ENCODE measurements at places on chromosomes 3 and 15.

DNA sequence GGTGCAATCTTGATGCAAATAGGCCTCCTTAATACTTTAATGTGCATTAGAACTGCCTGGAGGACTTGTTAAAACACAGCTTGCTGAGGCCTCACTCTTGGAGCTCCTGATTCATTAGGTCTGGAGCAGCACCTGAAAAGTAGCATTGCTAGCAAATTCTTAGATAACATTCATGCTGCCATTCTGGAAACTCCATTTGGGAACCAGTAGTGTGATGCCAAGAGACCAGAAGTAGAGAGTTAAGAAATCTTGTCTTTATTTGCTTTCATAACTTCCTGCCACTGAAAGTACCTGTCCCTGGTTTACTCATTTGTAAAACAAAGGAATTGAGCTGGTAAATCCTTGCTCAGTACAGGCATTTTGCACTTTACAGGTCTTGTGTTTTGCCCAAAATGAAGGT lies 72.0 kb downstream of the RAP2B start:
- no peak for DNase-seq

DNA sequence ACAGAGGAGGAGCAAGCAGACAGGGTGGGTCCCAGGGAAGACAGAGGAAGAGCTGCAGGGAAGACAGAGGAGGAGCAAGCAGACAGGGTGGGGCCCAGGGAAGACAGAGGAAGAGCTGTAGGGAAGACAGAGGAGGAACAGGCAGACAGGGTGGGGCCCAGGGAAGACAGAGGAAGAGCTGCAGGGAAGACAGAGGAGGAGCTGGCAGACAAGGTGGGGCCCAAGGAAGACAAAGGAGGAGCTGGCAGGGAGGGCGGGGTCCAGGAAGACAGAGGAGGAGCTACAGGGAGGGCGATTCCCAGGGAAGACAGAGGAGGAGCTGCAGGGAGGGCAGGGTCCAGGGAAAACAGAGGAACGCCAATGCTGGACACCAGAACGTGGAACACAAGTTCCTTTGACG lies 66.5 kb downstream of the PLXNA1 start:
- DNase-seq = no peak

DNA sequence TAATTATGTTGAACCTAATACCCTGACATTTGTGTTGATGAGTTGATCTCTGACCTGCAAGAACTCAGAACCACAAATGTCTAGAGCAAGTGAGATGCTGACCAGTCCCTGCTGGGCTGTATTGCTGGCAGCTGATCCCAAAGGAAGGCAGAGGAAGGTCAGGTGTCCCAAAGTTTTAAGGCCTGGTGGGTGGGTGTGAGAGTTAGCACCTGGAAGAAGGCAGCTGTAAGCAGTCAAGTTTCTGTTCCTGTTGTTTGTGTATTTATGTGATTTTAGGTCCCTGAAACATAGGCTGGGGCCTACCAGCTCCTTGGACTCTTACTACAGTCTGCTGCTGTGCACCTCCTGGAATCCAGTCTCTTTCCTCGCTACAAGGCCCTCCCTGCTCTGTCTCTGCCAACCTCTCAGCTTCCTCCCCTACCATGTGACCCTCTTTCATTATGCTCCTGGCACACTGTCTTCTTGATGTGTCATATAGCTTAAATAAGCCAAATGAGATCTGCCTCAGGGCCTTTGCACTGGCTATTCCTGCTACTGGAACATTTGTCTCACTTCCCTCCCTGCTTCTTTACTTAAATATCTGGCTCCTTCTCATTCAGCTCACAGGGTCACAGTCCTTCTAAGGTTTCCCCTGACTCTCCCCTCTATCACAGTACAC lies 31.0 kb upstream of the ATOSA start:
- no peak for DNase-seq

DNA sequence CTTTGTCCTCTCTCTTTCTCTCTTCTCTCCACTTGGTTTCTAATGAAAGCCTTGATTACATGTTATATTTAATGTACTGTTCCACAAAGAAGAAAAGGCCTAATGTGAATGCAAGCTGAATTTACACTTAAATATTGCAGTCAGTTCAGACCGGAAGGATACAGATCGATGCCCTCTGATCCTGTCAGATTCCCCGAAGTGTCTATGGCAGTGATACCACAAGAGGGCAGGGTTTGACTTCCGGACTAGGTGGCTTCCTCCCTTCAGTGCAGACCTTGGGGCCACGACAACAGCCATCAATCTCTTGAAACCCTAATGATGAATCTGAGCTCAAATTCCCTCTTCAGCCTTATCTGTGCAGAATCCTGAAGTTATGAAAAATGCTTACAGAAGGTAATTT lies 29.5 kb downstream of the AGTR1 start:
- DNase-seq = no peak

DNA sequence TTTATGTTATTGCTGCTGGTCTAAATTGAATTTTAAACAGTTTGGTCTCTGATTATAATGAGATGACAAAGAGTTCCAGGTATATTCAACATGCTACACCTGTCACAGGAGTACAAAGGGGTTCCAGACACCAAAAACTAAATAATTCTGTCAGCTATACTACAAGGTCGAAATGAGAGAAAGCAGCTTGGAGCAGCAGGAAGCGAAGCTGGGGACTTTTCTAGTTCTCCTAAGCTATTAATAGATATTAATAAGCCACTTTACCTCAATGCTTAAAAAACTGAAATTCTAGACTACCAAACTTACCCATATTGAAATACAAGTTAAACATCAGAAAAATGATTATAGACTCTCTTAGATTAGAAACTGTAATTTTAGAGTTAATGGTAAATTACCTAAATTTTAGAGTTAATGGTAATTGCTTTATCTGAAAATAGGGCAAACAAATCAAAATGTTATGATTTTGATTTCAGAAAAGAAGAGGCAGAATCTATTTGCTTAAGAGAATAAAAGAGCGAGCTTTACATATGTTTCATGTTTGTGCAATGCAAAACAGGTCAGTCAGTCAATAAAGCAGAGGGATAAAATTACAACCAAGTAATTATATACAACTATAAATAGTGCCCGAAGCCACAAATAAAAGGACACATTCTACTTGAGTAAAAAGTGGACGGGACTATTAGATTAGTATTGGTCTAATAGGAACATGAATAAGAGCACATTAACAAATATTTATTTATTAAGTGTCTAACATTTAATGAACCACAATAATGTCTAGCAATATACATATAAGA lies 16.8 kb downstream of the HSPBAP1 start:
- no peak for DNase-seq

- no peak for DNase-seq
These were observed 150.7 kb upstream of the MB21D2 start for GRCh38 chr3:193068365-193068764.

GRCh38 chr3:87350367-87351199 lies 74.2 kb upstream of the POU1F1 start:
- no peak for DNase-seq

DNA sequence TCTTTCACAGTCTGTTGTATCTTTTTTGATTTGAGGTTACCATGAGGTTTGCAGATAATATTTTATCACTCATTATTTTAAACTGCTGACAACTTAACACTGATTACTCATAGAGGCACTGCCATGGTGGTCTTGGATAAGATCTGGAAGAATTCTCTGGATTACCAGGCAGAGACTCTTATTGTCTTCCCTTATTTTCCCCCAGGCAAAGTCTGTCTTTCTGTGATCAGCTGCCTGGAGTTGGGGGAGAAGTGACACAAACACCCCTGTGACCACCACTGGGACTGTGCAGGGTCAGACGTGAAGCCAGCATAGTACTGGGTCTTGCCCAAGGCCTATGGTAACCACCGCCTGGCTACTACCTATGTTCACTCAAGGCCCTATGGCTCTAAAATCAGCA lies 4.7 kb downstream of the PATL2 start:
- no peak for DNase-seq

DNA sequence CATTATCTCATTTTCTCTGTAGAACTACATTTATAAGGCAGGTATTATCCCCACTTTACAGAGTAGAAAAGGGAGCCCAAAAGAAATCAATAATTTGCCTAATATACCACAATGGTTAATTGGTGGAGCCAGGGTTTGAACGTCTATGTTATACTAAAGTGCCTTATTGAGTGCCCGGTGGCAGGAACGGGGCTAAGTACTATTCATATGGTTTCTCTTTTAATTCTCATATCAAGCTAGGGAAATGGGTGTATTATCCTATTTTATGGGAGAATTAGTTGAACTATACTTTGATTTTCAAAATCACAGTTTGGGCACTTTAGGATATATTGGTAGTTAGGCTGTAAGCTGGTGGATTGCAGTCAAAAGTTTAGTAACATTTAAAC lies 1.5 kb downstream of the CEP97 start:
- DNase-seq = no peak

GRCh38 chr3:4972652-4973643 lies 6.3 kb upstream of the BHLHE40 start:
- no peak for DNase-seq

GRCh38 chr3:67561667-67562394 lies 92.6 kb downstream of the SUCLG2 start:
- no peak for DNase-seq

GRCh38 chr3:142534543-142534942 lies 44.0 kb downstream of the ATR start:
- DNase-seq = no peak

DNA sequence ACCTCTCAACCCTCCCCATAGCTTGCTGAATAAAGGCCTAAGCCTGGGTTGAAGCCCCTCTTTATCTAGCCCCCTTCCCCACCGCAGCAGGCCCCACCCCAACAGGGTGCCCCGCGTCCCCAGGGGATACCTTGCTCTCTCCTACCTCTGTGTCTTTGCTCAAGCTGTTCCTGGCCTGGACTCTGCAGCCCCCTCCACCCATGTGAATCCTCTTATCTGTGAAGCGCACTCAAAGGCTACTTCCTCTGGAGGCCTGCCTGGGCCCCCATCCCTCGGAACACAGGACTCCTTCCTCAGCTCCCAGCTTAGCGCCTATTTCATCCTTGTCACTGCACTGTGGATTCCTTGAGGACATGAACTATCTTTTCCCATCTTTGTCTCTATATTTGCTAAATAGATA lies 61.4 kb upstream of the HERC1 start:
- no peak for DNase-seq

GRCh38 chr15:42483677-42484076 lies 7.3 kb downstream of the ZNF106 start:
- DNase-seq = no peak

DNA sequence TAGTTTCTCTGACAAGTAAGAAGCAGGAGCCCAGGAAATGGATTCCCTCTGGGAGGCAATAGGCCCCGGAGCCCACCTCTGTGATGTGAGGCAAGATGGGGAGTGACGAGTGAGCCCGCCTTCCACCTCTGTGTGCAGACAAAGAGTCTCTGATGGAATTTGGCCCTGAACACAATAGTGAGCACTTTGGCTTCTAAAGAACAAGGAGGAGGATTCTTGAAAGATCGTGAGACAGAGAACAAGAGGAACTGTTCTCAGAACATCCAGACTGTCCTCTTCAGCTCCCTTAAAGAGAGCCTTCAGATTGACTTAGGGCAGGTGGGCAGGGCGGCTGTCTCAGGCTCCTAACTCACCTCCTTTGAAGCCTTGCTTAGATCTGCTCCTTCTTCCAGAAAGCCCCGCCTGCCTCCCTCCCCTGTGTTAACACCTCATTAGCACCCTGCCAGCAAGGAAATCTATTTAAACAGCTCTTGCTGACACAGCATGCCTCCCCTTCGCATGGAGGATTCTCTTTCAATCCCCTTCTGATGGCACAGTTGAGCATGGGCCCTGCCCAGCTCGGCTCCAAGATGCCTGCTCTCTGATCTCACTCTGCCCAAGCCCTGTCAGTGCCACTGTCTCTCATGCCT lies 430.3 kb downstream of the NTRK3 start:
- DNase-seq = no peak

DNA sequence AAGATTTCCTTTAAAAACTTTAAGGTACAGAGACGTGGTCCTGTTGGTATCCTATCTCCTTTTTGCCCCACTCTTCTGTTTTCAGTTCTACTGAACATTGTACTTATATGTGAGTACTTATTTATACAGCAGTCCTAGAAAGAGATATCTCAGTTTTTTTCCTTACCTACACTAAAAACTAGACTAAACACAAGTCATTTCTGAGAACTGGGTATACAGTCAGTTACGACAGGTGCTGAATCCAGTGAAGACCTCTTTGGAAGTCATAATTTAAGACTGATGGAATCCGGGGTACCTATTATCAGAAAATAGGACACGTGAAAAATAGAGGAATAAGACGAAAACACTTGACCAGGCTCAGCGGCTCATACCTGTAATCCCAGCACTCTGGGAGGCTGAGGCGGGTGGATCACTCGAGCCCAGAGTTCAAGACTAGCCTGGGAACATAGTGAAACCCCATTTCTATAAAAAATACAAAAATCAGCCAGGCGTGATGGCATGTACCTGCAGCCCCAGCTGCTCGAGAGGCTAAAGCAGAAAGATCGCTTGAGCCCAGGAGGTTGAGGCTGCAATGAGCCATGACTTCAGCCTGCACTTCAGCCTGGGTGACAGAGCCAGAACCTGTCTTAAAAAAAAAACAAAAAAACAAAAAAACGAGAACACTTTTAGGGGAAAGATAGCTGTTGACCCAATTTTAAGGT lies 76.3 kb downstream of the KLHL25 start:
- DNase-seq = no peak

- DNase-seq = no peak
These were observed 45.9 kb downstream of the CHDH start for GRCh38 chr3:53800041-53800906.

- DNase-seq = no peak
These were observed 92.1 kb downstream of the MEIS2 start for GRCh38 chr15:37008205-37008604.

GRCh38 chr3:45992133-45992729 lies 3.4 kb downstream of the FYCO1 start:
- DNase-seq = no peak

- no peak for DNase-seq
These were observed 644.7 kb downstream of the OTOL1 start for GRCh38 chr3:162141272-162141791.

DNA sequence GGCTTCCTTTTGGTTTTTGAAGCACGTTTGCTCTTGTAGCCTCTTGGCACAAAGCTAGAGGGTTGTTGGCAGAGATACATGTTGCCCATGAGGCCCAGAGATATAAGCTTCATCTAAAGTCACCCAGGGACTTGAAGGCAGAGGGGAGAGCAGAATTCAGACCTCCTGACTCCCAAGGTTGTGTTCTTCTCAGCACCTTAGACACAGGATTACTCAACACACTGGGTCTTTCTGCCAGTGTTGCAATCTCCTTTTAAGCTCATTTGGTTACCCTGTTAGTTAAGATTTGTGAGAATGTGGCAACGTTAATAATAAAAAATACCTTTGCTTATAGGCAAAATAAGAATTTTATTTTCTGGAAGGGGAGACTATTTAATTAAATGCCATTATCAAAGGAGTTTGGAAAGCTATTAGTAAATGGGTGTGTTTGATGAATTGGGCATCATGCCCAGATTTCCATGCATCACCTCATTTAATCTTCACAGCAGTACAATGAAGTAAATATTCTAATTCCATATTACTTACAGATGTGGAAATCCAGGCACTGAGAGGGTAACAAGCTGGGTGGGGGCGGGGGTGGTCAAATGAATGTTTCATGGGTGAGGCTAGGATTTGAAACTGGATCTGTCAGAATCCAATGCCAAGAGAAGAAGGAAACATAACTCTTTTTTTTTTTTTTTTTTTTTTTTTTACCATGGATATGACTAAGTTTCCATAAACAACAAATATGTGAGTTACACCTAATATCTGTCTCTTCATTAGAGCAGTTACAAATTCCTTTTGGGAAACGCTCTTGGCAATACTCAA lies 183.3 kb downstream of the NR1D2 start:
- DNase-seq = no peak

- DNase-seq = no peak
These were observed 243.7 kb downstream of the CHST2 start for GRCh38 chr3:143363276-143363675.
